ENCODE measurements at places on chromosomes 16 and 17. TPM values are rescaled to one million over a fixed set of nuclear protein-coding genes. Genes with fewer than 3 reads are reported as not detected.

The KRT17 gene
- total RNA-seq: 0.35 TPM

The CAMKK1 gene
- total RNA-seq: 2.7 TPM

The KRTAP1-1 gene
- not detected for total RNA-seq

The ACSM2B gene
- total RNA-seq: not detected

The CHST5 gene
- not detected for total RNA-seq

The KCNH6 gene
- not detected for total RNA-seq

The CCL4L2 gene
- 562 TPM for total RNA-seq

The SLC46A1 gene
- total RNA-seq: 5.6 TPM

The CCL17 gene
- 18.9 TPM for total RNA-seq

The FOXC2 gene
- total RNA-seq: not detected

The CLEC18B gene
- total RNA-seq: not detected

The ACSM5 gene
- not detected for total RNA-seq

The SLC52A1 gene
- 0.64 TPM for total RNA-seq

The ACAP1 gene
- 225 TPM for total RNA-seq

The TNFRSF13B gene
- total RNA-seq: not detected

The PYY gene
- total RNA-seq: not detected

The UNC119 gene
- total RNA-seq: 29.1 TPM

The SCIMP gene
- 0.22 TPM for total RNA-seq

The VTN gene
- 0.18 TPM for total RNA-seq

The SLC16A13 gene
- total RNA-seq: 7.7 TPM

The GAS7 gene
- 1.9 TPM for total RNA-seq

The MARCHF10 gene
- not detected for total RNA-seq

The MT1F gene
- 18.6 TPM for total RNA-seq

The RAMP2 gene
- total RNA-seq: not detected

The EIF1 gene
- total RNA-seq: 1,446 TPM

The PLA2G10 gene
- not detected for total RNA-seq

The SLC4A1 gene
- total RNA-seq: not detected

The RSPRY1 gene
- 36.6 TPM for total RNA-seq

The SMIM36 gene
- total RNA-seq: not detected

The CPHXL2 gene
- total RNA-seq: not detected

The CA4 gene
- not detected for total RNA-seq

The CD300E gene
- total RNA-seq: not detected

The HCRT gene
- not detected for total RNA-seq

The NPIPA2 gene
- total RNA-seq: 0.71 TPM

The CTRB1 gene
- total RNA-seq: not detected

The CDT1 gene
- 106 TPM for total RNA-seq

The GUCY2D gene
- not detected for total RNA-seq

The TMEM114 gene
- total RNA-seq: not detected

The NEUROD2 gene
- total RNA-seq: not detected

The PRSS21 gene
- 9.2 TPM for total RNA-seq

The XYLT2 gene
- total RNA-seq: 31.8 TPM

The HSF4 gene
- total RNA-seq: 13.3 TPM

The STH gene
- total RNA-seq: not detected

Measured in CD8-positive, alpha-beta memory T cell (primary cell).